Stimulated activated CD8-positive, alpha-beta memory T cell treated with anti-CD3 and anti-CD28 coated beads, Interleukin-2, amount 100 ng/mL, for 1 hour (primary cell): ENCODE measurements at places on chromosomes 12 and 14.

DNA sequence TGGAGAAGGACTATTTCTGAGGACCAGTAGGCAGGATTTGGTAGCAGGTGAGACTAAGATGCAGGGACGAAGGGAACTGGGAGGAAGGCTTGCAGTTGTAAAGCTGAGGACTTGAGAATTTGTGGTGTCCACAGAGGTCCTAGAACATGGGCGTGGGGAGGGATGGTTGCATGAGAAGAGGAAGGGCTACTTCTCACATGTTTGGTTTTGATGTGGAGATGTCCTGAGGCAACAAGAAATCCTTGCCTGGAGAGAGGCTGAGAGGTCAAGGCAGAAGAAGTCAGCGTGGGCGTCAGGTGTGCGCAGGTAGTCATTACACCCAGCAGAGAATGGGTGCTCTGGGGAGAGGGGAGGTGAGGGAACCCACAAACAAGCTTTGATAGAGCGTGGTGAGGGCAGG is 5.7 kb upstream of the RABGGTA start:
- no peak for DNase-seq

DNA sequence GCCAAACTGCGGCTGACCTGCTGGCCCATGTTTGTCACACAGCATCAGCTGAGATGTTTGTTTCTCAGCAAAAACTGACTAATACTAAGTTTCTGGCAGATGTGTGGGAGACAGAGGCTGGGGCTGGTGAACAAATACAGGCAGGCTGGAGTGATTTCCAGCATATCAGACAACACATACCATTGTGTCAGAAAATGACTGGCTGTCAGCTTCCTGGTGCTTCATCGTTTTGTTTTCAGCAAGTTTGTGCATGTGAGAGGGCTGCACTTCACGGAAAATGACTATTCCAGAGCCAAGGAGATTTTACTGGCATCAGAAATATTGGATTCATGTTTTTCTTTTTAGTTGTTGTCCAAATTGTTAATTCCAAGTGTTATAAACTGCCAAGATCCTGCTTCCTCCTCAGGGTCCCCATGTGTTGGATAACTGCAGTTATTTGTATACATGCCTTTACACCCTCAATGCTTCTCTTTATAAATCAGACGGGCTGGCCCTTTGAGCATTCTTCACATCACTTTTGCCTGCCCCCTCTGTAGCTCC is 145.7 kb downstream of the GALC start:
- no peak for DNase-seq

- no peak for DNase-seq
These were observed 6.3 kb downstream of the COPS7A start for GRCh38 chr12:6730169-6730568.

GRCh38 chr14:35961697-35962274 is 135.6 kb downstream of the BRMS1L start:
- no peak for DNase-seq

DNA sequence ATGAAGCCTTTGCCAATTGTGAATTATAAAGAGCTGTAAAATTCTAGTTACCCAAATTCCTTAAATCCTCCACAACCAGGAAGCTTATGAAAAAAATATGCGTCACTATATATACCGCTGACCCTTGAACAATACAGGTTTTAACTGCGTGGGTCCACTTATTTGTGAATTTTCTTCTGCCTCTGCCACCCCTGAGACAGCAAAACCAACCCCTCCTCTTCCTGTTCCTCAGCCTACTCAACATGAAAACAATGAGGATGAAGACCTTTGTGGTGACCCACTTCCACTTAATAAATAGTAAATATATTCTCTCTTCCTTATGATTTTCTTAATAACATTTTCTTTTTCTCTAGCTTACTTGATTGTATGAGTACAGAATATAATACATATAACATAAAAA is 42.2 kb downstream of the CMKLR1 start:
- no peak for DNase-seq

DNA sequence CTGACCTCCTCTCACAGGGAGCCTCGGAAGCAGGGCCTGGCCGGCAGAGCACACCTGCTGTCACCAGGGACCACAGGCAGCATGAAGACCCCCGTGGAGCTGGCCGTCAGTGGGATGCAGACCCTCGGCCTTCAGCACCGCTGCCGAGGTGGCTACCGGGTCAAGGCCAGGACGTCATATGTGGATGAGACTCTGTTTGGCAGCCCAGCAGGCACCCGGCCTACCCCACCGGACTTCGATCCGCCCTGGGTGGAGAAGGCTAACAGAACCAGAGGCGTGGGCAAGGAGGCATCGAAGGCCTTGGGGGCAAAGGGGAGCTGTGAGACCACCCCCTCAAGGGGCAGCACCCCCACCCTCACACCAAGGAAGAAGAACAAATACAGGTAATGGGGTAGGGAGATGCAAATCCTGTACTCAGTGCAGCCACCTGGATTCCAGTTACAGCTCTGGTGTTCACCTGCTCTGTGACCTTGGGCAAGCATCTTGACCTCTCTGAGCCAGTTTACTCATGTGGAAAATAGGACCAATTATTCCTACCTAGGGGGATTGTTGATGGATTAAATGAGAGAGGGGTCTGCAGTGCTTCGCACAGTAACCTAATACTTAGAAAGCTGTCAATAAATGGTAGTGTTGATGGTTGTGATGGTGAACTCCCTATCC is 1.3 kb downstream of the RITA1 start:
- DNase-seq: no peak

DNA sequence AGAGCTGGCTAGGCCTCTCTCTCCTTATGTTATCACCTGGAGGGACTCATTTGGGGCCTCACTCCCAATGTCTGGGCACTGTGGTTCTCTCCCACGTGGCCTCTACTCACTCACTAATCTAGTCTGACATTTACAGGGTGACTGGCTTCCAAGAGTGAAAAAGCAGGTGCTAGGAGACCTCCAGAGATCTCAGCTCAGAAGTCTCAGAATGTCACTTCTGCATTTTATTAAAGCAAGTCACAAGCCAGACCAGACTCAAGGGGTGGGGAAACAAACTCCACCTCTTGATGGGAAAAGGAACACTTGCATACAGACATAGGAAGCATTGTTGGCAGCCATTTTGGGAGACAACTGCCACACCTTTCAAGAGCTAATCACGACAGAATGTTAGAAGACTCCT is 175.9 kb downstream of the MON2 start:
- no peak for DNase-seq

DNA sequence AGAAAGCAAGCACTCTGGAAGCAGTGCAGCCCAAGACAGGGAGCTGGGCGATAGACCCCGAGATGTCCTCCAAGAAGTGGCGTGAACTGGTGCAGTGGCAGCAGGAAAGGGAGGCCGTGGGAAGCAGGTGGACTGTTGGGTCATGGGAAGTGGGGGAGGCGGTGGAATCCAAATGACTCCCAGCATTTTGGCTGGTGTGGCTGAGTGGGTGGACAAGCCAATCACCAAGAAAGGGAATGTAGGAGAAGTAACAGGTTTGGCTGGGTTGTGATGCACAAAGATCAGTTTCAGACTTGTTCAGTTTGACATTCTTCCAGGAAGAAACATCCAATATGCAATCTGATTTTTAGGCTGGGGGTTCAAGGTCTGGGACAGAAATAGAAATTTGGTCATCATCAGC is 46.0 kb upstream of the KTN1 start:
- no peak for DNase-seq

GRCh38 chr14:98951521-98952152 is 320.4 kb downstream of the BCL11B start:
- DNase-seq: no peak

- DNase-seq: no peak
These were observed 881 bp upstream of the PUS1 start for GRCh38 chr12:131928080-131928710.

- DNase-seq: no peak
These were observed 121.7 kb upstream of the NOVA1 start for GRCh38 chr14:26719514-26719913.

DNA sequence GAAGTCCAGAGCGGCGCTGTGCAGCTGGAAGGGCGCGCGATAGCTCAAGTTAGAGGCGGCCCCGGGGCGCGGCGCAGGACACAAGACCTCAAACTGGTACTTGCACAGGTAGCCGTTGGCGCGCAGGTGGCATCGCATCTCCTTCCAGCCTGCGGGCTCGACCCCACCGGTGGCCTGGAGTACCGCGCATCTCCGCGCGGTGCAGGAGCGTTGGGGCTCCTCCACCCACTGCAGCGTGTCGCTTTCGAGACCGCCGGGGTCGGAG is 553 bp downstream of the CLEC14A start:
- DNase-seq: no peak

- no peak for DNase-seq
These were observed 61.4 kb upstream of the CMKLR1 start for GRCh38 chr12:108400481-108400880.

- no peak for DNase-seq
These were observed 352.6 kb downstream of the BMP4 start for GRCh38 chr14:53603994-53604393.

GRCh38 chr14:56498112-56498511 is 81.5 kb upstream of the TMEM260 start:
- no peak for DNase-seq

DNA sequence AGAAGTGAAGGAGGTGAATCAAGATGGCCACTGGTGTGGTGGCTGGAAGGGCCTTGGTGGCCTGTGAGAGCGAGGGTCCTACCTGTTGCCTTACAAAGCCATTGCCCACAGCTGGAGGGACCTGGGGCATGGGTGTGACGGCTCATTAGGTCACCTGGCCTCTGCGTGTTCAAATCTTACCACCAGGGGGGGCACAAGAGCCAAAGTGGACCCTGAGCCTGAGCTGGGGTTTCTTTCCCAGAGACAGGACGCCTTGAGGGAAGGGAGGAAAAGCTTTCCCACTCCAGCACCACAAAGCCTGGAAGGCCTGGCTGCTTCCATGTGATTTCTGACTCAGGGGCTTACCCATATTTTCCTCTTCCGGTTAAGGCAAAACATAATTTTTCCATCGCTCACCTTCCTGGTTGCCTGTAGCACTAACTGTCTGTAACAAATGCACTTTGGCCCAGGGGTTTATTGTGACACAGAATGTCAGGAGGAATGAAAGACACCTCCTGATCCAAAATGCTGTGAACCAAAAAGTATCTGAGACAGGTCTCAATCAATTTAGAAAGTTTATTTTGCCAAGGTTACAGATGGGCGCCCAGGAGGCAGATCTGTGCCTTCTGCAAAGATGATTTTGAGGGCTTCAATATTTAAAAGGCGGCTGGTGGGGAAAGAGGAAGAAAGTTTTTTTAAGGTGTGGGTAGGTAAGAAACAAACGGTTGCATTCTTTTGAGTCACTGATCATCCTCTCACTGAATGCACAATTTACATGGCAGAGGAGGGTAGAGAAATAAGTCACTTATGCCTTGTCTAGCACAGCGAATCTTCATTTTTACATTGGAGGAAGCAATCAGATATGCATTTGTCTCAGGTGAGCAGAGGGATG is 4.3 kb upstream of the CD9 start:
- peak; percentile 58 for DNase-seq

DNA sequence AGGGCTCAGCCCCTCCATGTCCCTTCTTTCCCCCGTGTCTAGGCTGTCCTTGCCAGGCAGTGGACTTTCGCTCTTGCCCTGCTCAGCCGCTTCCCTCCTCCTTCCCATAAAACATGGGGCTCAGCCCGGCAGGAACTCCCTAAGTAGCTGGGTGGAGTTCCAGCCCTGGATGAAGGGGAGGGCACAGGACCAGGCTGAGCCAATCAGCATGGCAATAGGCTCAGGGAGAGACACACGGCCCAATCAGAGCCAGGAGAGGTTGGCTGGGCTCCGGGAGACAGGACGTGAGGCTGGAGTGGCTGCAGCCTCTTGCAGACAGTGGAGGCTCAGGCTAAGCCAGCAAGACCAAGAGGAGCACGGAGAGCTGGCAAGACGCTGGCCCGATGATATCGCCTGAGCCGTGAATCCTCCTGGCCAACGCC is 54.3 kb downstream of the GALNT9 start:
- DNase-seq: no peak

DNA sequence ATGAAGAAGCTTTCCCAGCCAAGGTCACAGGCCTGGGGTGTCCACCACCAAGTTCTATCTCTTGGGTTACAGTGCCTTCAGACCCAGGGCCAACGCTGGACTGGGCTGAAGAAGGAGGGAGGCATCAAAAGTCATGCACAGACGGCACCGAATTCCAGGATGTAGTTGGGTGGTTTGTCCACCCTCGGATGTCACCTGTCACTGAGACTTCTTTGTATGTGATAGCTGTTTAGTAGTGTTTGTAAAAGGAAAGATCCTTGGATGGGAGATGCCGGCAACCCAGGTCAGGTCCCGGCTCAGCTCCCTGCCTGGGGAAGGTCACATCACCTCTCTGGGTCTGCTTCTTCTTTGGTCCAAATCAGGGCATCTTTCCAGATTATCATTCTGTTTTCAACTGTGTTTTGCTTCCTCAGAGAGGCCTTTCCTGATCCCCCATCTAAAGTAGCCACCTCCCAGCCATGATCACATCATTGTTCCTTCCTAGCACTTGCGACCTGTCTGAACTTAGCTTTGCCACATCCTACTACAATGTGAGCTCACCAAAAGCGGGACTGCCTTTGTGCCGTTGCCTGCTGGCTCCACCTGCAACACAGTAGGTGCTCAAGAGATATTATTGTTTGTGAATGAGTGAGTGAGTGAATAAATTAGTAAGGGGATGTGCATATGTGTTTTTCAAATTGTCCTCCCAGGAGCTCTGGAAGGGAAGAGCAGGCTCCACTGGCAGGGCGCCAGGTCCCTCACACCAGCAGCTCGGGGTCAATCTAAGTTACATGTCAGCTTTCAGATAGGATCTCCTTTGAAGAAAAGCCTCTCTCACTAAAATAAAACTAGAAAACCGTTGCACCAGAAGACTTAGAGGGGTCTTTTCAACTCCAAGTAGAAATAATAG is 2.1 kb downstream of the TSPAN11 start:
- no peak for DNase-seq

DNA sequence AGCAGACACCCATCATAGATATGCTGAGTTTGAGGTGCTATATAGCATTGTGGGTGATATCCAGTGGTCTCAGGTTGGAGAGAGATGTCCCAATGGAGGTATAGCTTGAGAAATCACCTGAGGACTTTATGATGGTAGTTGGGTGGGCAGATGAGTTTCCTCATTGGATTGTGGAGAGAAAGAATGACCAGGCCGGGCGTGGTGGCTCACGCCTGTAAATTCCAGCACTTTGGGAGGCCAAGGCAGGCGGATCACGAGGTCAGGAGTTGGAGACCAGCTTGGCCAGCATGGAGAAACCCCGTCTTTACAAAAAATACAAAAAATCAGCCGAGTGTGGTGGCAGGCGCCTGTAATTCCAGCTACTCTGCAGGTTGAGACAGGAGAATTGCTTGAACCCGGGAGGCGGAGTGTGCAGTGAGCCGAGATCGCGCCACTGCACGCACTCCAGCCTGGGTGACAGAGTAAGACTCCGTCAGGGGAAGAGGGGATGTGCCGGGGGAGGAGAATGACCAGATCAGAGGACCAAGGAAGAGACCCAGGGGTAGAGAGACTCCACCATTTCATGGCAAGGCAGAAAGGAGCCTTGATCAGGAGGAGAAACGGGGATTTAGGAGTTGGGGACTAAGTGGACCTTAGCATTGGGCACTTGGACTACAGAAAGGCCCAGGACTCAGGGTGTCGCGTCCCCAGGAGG is 757 bp upstream of the PCK2 start:
- DNase-seq: no peak

- no peak for DNase-seq
These were observed 96.2 kb upstream of the FKBP4 start for GRCh38 chr12:2698566-2698965.

- no peak for DNase-seq
These were observed 2.1 kb upstream of the NCOR2 start for GRCh38 chr12:124569375-124570148.

GRCh38 chr14:59852350-59852749 is 18.2 kb downstream of the RTN1 start:
- DNase-seq: no peak
